ENCODE measurements at places on chromosomes 6 and 20.
A peak's percentile ranks its signal among the peaks of the same experiment; 100 is the strongest.

DNA sequence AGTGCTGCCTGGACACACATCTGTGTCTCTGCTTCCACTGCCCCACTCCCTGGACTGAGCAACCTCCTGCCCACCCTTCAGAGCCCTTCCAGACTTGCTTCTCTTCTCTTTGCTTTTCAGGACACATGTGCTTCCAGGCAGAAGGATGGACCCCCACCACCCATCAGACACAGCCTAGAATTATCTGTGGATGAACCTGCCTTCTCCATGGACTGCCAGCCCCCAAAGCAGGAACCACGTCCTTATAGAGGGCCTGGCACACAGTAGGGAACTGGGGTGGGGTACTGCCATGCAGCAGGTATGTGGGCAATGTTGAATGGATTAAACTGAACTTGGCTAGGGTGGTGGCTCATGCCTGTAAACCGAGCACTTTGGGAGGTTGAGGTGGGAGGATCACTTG is 3.6 kb downstream of the KIAA1755 start:
- no peak for DNase-seq

DNA sequence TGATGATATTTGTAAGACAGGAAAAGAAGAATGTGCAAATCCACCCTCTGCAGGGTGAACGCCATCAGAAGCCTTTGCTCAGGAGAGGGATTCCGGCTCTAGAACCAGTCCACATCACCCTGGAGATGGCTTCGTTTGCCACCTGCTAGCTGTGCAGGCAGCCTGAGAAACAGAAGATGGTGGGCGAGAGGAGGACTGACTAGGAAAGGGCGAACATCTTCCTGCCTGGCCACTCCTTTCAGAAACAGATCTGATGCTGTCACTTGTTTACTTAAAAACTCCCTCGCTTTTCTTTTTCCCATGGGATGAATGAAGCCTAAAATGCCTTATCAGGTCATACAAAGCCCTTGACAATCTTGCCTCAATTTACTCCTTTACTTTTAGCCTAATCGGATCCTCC is 1.2 kb downstream of the PTPRA start:
- no peak for DNase-seq

DNA sequence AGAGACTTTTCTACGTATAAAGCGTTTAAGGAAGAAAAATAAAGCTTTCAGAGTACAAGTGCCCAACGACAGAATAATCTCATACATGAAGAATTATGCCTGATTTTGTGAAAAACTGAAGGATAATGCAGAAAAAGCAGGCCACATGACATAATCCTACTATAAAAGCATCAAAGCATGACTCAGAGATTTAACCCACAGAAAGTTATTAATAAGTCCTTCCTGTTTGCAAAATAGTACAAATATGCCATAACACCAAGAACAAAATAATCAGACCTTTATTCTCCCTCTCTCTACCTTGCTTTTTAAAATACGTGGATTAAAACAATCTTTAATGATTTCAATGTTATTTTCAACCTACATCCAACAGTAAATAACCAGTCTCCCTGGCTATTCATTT is 118.6 kb upstream of the BCLAF1 start:
- DNase-seq: no peak

GRCh38 chr6:4565301-4566250 is 210.6 kb upstream of the CDYL start:
- DNase-seq: no peak

DNA sequence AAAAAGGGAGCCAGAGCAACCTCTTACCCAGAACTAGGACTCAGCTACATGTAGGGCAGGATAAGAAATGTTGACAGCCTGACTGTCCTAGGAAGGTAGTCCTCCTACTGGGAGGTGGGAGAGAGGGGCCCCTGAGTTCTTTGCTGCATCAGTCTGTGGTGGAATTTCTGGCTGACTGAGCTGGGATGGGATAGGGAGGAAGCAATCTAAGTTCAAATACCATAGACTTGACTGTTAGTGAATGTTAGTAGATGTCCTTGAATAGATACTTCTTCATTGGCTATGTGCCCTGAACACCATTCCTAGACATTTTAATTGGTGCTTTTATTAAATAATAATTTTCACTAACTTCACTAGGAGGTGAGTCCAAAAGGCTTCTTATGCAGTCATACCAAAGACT is 1343.6 kb upstream of the CITED2 start:
- DNase-seq: no peak

DNA sequence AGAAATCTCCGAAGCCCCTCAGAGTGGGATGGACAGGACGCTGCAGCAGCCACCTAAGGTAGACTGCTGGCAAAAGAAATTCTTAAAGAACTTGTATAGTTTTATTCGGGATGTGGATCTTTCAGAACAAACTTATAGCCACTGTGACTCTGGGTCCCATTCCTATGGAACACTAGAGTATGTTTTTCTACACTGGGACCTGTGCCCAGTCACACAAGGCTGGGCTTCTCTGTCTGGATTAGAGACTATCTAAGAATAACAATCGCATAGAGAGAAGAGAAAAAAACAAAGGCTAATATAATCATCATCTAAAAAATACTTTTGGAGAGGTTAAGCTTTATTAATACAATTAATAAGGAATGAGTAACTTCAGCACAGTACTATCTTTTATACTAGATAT is 28.9 kb downstream of the RMND1 start:
- DNase-seq: no peak

DNA sequence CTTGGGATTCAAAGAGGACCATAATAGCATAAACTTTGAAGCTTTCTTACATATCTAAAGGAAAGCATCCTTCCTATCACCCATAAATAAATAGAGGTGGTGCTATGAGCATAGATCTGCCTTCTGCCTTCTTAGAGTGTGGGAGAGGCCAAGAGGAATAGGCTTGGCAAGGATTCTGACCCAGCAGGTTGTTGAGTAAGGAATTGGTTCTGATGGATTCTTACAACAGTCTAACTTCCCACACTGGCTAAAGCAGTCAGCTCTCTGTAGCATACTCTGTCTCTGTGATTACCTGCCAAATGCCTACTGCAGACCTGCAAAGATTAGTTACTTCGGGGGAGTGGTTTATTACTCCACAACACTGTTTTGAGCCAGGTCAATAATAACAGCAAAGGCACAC is 198.0 kb upstream of the RAB32 start:
- no peak for DNase-seq

DNA sequence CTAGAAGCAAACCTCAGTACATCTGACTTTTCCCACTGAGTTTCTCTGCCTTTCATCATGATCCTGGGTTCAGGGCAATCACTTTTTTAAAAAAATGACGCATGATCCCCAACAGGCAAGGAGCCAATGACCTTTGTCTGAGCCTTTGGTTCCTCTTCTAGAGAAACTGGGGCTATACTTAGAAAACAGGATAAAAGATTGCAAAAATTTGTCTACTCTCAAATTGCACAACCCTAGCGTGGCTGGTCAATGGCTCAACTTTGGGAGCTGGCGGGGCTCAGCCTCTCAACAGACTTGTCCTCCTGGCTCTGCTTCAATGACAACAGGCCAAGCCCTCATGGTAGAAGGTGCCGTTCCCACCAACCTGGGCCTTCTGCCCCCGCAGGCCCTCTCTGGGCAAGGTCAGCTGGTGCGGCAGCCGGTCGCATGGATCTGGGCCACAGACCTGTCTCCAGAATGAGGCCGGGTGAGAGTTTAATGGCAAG is 48.7 kb downstream of the PDYN start:
- peak; percentile 58 for DNase-seq

- no peak for DNase-seq
Observed at GRCh38 chr20:14304472-14304871, 32.9 kb downstream of the FLRT3 start.

- peak; percentile 83 for DNase-seq
Observed at GRCh38 chr20:4014031-4014474, 1.3 kb downstream of the RNF24 start.

- peak; percentile 82 for DNase-seq
Observed at GRCh38 chr20:5557123-5557522, 193.1 kb upstream of the SHLD1 start.

GRCh38 chr6:87683890-87684289 is 18.1 kb downstream of the AKIRIN2 start:
- no peak for DNase-seq

DNA sequence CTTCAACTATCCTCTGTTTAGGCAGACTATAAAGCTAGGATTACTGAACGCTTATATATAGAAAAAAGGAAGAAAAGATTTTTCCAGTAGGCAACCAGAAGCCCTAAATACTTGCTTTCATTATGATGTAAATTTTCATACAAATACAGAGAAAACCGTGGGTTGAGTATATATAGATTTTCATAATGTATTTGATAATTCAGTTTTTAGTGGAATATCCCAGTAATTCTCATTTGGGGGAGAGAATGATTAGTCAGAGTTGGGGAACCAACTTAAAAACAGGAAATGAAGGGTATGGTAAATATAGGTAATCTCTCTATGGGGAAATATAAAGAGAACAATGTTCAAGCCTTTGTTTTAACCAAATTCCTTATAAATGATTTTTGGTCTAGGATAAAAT is 154.0 kb upstream of the CITED2 start:
- DNase-seq: no peak

DNA sequence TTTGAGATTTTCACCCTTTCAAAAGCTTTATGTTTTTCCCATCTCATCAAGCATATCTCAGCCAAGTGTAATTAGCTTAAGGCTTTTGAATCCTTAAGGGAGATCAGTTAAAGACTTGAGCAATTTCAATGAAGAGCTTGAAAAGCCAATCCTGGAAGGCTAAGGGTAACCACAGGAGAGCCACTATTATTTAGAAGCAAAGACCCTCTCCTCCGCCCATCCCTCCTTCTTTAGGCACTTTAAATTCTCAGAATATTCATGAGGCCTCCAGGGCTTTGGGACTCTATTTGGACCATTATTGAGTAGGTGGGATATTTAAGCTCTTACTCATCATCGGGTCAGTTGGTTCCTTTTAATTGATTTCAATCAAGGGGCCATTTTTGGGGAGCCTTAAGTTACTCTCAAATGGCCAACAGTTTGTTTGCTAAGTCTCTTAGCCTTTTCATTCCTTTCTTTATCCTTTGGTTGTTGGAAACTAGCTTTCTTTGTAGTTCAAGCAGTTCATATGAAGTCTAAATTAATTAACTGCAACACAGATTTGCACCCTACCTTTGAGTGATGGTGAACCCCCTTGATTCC is 567.2 kb downstream of the KIF16B start:
- DNase-seq: no peak

DNA sequence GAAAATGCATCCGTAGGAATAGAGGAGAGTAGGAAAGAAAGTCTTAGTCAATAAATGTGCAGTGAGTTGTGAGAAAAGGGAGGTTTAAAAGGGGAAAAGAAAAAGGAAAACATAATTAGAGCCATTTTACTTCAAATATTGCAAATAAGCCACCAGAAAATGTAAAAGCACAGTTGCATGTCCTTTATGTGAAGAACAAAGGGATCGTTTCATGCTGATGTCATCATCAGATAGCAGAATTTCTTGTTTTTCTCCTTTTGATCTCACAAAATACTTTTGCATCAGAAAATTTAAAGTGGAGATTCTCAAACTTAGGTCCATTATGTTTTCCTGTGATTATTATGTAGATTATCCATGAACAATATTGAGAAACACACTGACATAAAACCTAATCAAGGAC is 166.7 kb downstream of the HAO1 start:
- DNase-seq: no peak

DNA sequence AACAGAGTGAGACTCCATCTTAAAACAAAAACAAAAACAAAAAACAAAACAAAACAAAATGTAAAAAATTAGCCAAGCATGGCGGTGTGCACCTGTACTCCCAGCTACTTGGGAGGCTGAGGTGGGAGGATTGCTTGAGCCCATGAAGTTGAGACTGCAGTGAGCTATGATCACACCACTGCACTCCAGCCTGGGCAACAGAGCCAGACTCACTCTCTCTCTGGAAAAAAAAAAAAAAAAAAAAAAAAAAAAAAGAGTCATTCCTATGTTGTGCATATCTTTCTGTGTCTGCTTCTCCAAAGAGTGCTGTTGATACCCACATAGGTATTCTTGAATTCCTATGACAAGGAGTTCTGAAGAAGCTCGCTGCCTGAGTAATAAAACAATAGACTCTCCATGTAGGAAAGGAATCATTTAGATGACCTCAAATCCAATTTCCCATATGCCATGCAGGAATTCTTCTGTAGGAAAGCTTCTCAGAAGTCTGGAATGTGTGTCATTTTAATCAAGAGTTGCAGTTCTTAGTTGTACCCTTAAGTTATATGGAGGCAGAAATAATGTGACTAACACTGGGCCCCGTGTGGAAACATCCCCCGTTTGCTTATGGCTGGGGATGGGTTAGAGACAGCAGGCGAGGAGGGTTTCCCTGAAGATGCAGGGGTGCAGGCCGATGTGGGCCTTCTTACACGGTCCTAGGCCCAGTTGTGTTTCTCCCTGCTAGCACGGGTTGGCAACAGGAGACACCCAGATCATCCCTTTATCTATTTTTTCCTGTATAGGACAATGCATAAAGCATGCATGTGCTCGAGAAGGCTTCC is 79.4 kb downstream of the ZDHHC14 start:
- no peak for DNase-seq

DNA sequence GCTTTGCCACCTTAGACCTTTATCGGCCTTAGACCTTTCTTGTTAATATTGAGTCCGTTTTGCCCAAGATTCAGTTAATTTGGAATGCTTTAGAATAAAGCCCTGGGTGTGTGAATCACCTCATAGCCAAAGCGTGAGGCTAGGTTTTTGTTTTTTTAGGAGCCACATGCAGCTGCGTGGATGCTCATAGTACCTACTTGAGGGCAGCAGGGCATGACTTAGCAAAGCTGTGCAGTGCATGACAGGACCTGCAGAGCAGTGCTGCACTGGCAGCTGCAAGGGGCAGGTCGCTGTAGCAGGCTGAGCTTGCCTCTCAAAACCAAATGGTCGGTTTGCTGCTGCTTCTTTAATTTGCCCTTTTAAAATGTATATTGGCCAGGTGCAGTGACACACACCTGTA is 116.1 kb downstream of the JAG1 start:
- DNase-seq: no peak

DNA sequence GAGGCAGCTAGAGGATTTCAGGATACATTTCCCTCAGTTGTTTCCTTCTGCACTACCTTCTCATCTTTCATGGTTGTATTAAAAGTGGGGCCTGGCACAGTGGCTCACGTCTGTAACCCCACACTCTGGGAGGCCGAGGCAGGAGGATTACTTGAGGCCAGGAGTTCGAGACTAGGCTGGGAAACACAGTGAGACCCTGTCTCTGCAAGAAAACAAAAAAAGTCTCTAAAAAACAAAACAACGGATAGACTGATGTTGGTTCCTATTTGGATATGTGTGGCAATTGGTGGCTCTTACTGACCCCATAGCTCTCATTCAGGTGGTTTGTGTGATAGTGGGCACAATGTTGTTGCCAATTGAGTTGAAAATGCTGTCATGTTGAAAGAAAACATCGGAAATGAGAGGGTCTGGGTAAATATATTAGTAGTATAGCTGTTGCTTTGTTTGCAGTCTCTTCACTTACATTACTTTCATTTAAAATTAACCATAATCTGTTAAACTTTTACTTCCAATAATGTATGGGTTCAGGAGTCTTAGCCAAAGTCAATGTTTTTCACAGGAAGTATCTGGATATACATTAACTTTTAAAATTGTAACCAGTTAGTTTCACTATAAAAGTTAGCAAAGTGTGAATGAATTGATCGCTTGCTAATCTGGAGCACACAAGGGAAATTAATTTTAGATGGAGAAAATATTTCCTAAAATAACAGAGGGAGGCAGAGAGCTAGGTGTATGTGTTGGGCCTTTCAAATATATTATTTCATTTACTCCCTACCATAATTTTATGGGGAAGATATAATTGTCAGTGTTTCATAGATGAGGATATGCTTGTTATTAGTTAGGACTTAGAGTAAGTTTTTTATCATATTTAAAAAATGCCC is 31.1 kb downstream of the UTRN start:
- no peak for DNase-seq

Measured in Kasumi-1 (cell line).